ENCODE measurements at places on chromosomes 12 and 14.

GRCh38 chr14:72444701-72445100, 449.2 kb downstream of the DPF3 start:
- no peak for DNase-seq

DNA sequence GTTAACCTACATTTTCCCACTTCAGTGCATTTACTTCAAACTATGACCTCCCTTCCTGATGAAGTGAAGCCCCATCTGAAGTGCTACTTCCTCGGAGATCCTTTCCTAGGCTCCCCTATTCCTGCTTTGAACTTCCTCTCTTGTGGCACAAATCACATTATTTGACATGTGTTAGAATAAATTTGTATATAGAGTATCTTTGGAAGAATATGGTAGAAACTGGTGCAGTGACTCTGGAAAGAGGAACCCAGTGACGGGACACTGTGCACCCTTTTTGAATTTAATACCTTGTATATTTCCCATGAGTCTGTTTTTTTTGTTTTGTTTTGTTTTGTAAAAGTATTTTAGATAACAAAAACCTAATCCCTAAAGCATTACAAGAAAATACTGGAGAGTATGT, 66.4 kb upstream of the SRSF5 start:
- no peak for DNase-seq

DNA sequence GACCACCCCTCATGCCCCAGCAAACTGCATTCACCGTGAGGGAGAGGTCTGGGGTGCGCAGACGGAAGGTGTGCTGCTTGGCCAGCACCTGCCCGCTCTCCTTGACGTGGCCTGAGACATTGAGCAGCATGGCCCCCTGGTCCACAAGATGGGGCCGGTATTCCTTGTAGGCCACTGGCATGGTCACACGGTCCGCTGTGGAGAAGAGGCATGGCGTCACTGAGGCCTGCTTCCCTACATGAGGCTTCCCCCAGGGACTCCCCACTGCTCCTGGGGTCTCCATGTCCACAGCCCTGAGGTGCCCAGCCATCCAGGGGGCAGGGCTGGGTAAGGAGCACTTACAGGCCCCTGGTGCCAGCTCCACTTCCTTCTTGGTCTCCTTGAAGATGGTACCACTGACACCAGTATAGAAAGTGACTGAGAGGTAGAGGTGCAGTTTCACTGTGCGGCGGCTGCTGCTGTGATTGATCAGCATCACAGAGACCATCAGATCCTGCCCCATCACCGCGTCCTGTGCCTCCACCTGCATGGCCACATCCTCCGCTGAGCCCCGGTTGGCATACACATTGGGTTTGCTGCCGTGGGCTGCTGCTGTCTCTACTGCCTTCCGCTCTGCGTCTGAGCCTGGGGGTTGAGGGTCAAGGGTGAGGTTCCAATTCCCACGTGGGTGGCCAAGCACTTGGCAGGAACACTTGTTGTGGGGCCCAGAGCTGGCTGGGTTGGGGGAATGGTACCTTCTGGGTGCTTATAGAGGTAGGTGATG, 8.2 kb downstream of the TGM1 start:
- no peak for DNase-seq

GRCh38 chr12:52082669-52082987, 3.1 kb downstream of the SMIM41 start:
- no peak for DNase-seq

GRCh38 chr14:98694541-98694940, 577.5 kb downstream of the BCL11B start:
- DNase-seq, result no peak

DNA sequence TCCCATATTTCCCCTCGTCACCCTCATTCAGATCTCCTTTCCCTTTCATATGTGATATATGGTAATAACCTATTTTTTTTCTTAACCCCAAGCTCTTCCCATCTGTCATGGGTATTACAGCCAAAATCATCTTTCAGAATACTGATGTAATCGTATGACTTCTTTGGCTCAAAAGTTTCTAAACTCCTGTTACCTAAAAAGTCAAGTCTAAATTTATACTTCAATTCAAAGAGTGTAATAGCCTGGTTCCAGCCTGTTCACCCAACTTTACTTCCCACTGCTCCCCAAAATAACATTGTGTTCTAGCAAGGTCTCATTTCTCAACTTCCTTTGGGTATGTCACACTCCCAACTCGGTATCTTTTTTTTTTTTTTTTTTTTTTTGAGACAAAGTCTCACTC, 48.5 kb downstream of the TBK1 start:
- no peak for DNase-seq

- no peak for DNase-seq
Observed at GRCh38 chr14:99564256-99564925, 39.6 kb downstream of the CCDC85C start.

- no peak for DNase-seq
Observed at GRCh38 chr14:54396183-54396492, 669 bp upstream of the CDKN3 start.

DNA sequence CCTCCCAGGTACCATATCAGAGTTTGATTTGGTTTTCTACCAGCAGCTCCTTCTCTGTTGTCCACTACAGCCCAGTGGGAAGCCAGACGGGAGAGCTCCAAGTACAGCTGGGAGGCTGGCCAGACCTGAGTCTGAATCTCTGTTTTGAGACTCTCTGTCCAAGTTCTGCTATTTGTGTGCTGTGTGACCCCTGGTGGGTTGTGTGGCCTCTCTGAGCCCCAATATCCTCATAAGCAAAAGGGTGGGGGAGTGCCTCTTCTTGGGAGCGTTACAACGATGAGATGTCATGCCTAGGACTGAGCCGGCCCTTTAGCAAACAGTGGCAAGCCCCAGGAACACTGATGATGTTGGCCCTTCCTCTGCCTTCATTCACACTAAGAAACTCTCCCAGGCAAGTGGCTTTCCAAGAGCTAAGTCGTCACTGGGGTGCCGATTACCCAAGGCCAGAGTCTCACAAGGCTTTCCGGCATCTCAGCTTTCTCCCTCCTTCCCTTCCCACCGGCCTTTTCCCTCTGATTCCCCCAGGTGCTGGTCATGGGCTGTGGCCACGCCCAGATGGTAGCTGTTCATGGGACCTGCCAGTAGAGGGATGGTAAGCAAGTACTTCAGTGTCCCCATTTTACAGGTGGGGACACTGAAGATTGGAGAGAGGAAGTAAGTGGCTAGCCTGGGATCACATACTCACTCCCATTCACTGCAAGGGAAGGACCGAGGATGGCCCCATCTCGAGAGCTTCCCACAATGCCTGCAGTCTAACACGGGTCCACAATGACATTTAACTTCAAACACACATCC, 47.7 kb downstream of the BCL11B start:
- no peak for DNase-seq

DNA sequence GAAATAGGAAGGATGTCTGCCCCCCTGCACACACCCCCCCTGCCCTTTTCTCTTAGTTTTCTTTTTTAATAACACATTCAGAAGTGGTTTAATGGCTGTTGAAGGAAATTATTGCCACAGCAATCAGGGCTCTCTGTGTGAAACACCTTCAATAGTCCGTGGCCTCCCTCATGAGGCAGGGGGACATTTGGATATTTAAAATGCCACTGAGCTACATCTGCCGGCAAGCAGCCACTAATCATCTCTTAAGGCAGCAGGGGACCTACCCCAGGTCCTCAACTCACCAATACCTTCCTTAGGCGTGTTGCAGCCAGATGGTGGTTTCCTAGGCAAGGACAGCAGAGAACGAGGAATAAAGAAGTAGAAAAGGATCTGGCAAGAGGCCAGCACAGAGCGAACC, 283.2 kb downstream of the TTC8 start:
- no peak for DNase-seq

DNA sequence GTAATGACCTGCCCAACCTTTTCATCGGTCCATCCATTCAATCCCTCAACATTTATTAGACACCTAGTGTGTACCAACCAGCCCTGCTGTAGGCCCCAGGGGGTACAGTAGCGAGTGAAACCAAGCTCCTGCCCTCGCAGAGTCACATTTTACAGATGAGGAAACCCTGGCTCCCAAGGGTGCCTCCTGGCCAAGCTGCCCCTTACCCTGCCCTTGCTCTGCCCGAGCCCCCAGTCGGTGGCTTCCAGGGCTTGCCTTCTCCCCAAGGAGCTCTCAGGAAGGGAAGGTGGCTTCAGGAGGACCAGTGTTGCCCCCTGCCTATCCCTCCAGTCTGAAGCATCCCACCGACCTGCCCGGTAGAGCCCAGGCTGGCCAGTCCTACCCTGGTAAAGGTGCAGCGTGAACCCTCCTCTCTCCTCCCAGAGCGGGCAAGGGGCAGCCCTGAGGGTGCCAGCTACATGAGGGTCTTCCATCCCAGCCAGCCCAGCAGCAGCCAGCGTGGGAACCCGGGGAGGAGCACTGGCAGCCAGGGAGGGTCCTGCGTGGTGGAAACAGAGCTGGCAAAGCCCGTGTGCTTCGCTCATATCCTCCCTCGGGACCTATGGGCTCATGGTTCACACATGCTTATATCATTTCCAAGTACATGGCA, 670 bp upstream of the BEGAIN start:
- no peak for DNase-seq

- DNase-seq, result no peak
Observed at GRCh38 chr12:107564946-107565345, 120.7 kb upstream of the PWP1 start.

Measured in central memory CD4-positive, alpha-beta T cell (primary cell).